ENCODE measurements at places on chromosomes 6 and 20.

- no peak for DNase-seq
Observed at GRCh38 chr6:146026873-146027272, 2.0 kb upstream of the GRM1 start.

DNA sequence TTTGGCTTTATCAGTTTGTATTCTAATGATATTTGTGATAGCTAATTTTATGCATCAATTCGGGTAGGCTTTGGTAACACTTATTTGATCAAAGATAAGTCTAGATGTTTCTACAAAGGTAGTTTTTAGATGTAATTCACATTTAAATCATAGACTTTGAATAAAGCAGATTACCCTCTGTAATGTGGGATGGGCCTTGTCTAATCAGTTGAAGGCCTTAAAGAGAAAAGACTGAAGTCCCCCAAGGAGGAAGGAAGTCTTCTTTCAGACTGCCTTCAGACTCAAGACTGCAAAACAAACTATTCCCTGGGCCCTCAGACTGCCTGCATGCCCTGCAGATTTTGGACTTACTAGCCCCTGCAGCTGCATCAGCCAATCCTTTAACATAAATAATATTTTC lies 178.5 kb downstream of the TRDN start:
- no peak for DNase-seq

- no peak for DNase-seq
Observed at GRCh38 chr20:2234598-2235191, 61.1 kb upstream of the TGM3 start.

DNA sequence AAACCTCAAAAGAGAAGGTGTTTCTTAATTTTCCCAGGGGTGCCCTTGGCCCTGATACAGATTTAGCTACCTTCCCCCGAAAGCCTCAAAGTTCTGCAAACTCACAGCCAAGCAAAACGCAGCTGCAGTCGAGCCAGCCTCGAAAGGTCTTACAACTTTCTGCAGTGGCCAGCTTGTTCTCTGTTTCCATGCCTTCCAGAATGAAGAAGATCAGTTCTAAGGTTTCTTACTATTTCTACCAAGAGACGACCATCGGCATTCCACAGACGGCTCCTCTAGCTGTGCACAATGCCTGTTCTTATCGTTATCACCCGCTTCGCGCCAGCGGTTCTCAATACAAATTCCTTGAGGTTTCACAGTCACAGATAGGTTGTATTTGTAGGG lies 28.5 kb upstream of the CCR6 start:
- no peak for DNase-seq

DNA sequence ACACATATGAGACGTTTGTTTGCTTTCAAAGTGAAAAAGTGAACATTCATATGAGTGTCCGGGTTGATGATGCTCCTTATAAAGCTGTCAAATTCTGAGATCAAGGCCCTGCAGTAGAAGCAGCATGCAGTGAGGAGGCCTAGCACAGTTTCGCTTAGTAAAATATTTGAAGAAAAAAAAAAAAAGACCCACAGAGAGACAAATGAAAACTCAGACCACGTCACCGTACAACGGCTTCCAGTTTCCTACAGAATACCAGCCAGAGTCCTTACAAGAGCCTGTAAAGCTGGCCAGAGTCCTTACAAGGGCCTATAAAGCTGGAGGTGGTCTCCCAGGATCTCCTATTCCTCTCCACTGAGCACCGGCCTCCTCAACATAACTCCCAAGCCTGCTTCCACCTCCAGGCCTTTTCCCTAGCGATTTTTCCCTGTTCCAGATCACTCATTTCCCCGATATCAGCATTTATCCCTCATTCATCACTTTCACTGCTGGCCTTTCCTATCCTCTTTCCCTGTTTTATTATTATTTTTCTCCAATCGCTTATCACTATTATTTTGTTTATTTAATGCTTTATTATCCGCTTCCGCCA lies 1.5 kb upstream of the HMGN4 start:
- no peak for DNase-seq

GRCh38 chr6:105587349-105588122 lies 184.7 kb upstream of the PREP start:
- no peak for DNase-seq

GRCh38 chr6:170038708-170039107 lies 252.2 kb downstream of the DLL1 start:
- no peak for DNase-seq

- DNase-seq, result no peak
Observed at GRCh38 chr6:116439522-116440051, 21.6 kb upstream of the CALHM6 start.

DNA sequence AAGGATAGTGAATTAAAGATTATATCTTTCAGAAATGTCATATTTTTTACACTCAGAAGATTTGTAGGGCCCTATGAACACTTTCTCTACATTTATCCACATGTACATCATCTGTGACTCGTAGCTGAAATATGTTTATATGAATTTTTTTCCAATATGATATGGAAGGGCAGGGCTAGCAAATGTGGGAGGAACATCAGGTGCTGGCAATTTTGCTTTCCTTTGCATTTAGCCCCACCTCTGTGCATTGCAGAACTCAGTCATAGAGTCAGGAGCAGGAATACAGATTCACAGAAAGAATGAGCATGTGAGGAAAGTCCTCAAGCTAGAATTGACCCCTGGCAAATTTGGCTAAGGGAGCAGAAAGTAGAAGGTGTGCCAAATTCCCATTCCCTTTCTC lies 129.9 kb downstream of the CRYBG1 start:
- no peak for DNase-seq

- no peak for DNase-seq
Observed at GRCh38 chr6:127637830-127638409, 60.9 kb downstream of the C6orf58 start.

DNA sequence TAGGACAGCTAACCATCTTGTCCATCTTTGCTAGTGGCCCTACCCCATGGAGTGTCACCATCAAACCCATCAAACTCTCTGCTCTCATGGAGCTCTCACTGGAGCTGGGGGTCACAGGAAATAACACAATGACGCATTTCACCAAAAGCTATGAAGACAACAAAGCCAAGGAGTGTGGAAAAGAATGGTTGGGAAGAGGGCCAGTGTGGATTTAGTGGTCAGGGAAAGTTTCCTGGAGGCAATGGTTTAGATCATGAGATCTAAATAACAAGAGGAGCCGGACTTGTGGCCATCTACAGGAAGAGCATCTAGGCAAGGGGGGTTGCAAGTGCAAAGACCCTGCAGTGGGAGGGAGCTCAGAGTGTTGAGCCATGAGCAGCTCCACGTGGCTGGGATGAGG lies 189.5 kb downstream of the BMP7 start:
- no peak for DNase-seq

DNA sequence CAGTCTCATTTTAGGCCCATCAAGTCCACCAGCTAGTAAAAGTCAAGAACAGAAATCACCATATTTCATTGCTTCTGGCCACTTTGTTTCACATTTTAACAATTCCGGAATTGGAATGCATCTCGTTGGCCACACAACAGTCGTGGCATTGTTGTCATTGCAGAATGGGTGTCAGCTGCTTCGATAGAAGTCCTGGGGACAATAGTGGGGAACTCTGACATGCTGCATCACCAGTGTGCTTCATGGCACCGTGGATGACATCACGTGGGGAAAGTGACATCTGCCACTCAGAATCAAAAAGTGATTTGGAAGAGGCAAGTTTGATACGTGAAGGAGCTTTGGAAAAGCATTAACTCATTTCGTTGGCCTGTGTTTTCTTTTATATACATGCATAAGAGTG lies 43.8 kb upstream of the XRN2 start:
- DNase-seq, result no peak

DNA sequence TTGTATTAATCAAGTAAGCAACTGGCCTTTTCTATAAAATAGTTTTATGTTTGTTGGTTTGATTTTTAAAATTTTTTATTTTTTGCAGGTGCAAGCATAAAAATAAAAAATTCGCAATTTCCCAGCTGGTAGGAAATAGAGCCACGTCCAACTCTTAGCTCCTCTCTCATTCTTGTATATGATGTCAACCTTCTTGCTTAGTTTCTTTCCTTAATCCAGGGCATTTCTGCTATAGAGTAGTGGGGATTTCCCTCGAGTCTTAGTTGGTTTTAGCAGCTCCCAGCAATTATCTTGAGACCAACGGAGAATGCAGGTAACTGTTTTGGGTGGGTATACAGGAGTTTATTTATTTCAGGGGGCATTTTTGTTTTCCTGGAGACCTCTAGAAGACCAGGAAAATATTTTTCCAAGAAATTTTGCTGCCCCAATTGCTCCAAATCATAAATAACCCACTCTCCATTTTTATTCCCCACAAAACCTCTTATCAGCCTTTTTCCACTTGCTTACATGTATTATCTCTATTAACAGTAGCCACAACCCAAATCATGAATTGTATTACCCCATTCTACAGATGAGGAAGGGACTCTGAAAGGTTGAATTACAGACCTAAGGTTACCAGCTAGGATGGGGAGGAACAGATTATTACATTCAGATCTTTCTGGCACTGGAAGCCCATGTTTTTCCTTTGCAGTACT lies 18.4 kb downstream of the PHACTR2 start:
- no peak for DNase-seq

DNA sequence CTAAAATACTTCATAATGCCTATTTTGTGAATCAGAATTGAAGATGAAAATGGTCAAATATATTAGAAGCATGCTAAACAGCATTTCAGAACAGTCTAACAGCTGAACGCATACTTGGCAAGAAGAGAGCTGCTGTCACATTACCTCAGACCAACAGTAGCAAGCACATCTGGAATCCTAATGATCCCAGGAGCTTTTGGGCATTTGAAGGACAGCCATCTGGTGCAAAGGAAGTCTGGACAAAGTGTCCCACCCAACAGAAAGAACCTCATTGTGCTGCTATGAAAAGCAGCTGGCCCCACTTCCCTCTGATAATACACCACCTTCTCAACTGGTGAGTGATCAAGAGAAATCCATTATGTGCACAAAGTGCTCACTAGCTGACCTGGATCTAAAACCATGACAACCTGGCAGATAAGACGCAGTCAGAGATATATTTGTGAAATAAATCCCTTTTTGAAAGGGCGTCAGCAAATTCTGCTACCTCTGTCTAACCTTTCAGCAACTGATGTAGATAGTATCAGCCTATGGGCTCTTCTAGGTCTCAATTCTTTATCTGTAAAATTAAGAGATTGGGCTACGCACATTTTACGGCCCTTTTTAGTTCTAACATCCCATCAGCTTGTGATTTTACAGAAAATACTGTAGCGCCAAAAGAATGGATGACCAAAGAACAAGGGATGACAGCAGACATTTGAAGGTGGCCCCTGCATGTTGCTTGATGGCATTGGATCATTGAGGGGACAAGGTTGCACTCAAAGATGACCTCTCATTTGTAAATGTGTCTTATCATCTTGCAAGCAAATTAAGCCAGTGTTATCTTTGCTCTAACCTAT lies 78.7 kb downstream of the SGK1 start:
- DNase-seq, result no peak

DNA sequence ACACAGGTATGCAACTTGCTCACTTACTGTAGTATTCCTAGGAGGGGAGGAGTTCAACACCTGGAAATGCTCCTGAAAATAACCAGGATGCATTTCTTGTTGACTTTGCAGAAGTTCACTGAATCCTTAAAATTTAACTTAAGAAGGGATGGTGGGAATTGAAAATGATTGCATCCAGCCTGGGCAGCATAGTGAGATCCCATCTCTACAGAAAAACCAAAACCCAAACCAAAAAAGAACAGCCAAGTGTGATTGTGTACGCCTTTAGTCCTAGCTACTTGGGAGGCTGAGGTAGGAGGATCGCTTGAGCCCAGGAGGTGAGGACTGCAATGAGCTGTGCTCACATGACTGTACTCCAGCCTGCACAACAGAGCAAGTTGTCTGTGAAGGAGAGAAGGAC lies 1.7 kb downstream of the DNAH8 start:
- no peak for DNase-seq

GRCh38 chr6:36791521-36792135 lies 47.6 kb downstream of the CPNE5 start:
- DNase-seq, result no peak

GRCh38 chr20:53157443-53158408 lies 185.6 kb downstream of the TSHZ2 start:
- no peak for DNase-seq

GRCh38 chr20:38199501-38200390 lies 34.7 kb upstream of the TGM2 start:
- no peak for DNase-seq
